ENCODE measurements at places on chromosomes 6 and 20.

GRCh38 chr20:48120120-48120519 is 334.8 kb upstream of the SULF2 start:
- DNase-seq: no peak

DNA sequence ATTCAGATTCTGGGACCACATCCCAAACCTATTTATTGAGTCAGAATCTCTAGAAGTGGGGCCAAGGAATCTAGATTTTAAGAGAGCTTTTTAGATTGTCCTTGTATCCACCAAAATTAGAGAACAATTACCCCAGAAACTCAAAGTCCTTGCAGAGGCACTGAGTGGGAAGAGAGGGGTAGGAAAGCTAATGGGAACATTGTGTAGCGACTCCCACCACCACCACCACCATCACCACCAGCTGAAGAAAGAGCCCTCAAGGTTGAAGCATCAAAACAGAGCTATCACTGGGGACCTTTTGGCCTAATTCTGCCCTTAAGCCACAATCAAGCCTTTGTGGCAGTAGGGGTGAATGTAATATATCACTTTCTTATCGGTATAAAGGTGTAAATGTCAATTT is 39.0 kb upstream of the SLC32A1 start:
- DNase-seq: no peak

GRCh38 chr6:90500458-90500857 is 86.4 kb downstream of the MAP3K7 start:
- DNase-seq: no peak

- DNase-seq: no peak
Measured at GRCh38 chr6:11284996-11285395, 52.5 kb upstream of the NEDD9 start.

DNA sequence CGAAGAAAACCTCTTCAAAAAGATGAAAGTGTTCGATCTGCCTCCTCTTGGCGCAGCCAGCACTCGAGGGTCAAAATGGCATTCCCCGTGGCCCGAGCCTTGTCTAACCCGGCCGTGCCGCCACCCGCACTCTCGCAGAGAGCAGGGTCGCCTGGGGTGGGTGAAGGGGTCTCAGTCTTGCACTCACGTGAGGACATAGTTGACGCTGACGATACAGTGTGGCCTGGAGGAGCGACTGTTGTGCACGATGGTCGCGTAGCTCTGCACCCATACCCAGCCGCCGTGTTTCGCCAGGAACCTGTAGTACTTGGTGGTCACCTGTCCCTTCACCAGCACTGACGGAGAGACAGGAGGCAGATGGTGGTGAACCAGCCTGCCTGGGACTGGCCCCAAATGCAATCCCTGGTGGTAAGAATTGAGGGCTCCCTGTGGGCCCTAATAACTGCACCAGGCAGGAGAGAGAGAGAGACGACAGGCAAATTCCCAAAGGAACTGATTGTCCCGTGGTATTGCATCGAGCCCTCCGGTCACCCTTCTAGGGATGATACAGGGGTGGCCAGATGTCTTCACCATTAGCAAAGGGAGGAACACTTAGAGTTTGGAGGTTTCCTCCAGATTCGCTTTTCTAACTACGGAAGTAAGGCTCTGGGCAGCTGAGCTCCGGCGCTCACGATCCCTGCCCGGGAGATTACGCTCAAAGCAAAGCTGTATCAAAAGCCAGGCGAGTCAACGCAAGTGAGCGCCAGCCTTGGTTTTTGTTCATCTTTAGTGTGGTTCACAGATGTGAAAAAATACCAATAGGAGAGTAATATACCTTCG is 17.4 kb downstream of the SIM1 start:
- no peak for DNase-seq

- DNase-seq: no peak
Measured at GRCh38 chr6:170165085-170165470, 125.8 kb downstream of the DLL1 start.

DNA sequence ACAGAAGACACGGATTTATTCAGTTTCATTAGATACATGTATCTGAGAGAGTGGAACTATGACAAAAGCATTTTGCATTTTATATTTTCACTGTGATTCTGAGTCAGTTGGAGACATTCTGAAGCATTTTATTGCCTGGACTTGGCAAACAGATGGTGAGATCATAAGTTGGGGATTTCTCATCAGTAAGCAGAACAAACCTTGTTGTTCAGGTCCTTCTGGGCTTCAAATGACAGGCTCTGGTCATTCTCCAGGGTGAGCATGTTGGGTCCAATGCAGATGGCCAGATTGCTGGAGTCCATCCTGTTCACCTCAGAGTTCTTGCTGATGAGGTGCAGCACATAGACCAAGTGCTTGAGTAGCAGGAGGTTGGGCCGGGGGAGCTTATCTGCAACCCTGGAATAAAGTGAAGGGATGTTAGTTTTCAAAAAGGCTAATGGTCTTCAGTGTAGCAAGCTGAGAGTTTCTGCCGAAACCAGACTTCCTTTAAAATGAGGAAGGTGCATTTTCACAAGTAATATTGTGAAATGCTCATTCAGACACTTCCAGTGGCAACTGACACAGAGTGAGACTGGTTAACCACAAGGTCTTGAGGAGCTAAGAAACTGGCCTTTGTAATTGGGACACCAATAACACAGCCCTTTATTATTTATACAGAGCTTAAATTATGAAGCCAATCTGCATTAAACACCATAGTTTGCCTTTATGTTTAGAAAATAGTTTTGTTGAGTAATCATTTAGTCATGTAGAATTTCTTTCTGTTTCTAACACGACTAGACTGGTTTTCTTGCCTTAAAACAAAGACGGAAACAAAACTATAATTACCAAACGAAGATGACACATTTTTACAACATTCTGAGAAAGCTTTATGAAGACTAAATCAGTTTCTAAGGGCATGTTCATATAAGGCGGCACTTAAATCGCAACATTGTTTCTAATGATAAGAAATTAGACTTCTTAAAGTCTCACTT is 5.6 kb downstream of the TAGAP start:
- DNase-seq: no peak

DNA sequence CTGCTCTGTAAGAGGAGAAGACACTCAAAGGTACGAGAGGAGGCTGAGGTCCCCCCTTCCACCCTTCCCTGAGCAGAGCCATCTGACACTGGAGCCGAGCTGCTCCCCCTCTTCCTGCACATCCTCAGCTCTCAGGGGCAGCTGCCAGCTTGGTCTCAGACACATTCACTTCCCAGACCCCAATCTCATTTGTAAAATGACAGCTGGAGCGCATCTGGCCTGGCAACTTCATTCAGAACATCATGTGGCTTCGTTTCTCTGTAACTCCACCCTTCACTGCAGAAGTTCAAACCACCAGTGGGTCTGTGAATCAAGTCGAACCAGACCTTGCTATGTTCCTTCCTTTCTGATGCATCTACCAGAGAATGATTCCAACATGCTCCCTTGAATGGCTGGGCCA is 145.6 kb upstream of the CDH4 start:
- DNase-seq: no peak

- DNase-seq: no peak
Measured at GRCh38 chr6:53795340-53795701, 516 bp downstream of the LRRC1 start.
